Esophagus squamous epithelium (tissue), 5 donors: ENCODE measurements at places on chromosomes 1 and 21.

DNA sequence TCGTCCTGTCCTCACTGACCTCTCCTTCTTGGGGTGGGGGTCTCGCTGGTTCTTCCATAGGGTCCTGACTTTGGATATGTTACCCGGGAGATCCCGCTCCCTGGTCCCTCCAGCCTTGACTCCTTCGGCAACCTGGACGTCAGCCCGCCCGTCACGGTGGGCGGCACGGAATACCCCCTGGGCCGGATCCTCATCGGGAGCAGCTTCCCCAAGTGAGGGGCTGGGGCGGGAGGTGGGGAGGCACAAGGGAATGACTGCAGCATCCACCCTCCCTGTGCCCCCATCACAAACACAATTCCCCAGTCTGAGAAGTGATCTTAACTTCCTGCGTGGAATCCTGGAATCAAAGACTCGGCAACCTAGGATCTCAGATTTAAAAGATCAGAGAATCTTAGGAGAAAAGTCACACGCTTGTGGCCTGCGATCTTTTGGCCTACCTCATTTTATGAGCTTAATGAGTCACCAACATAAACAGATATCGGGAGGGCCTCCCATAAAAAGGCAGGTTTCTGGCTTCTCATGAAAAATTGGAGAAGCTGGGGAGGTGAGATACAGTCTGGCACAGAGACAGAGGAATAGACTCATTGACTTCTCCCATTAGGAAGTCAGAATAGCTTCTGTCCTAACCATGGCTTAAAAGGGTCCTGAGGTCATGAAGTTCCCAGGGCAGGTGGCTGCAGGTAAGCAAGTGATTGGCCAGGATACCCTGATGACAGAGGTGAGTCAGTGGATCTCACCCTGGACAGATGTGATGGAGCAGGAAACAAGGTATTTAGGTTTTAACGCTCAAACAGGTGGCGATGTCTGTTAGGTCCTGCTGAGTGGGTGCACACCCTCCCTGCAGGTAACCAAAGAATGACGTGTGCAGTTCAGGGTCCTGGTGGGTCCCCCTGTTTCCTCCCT is 15.9 kb upstream of the PADI3 start:
- no peak for DNase-seq

GRCh38 chr1:52660807-52661206 is 27.8 kb downstream of the SHISAL2A start:
- DNase-seq: no peak

DNA sequence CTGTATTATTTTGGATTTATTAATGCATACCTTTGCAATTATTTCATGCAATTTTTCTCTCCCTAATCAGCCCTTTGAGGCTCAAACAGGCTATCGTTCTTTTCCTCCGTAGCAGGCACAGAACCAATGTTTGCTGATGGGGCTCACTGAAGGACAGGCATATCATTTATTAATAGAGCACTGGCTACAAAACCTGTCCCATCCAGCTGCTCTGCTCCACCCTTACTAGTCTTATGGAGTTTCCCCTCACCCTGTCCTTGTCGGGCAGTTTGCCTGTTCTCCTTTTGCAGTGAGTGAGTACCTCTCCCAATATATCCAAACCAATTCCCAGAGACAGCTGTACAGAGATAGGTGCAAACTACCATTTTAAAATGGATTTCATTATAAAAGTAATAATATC is 16.6 kb upstream of the FCAMR start:
- DNase-seq: no peak

- DNase-seq: no peak
These were observed 4.7 kb upstream of the CD160 start for GRCh38 chr1:145714524-145715111.

DNA sequence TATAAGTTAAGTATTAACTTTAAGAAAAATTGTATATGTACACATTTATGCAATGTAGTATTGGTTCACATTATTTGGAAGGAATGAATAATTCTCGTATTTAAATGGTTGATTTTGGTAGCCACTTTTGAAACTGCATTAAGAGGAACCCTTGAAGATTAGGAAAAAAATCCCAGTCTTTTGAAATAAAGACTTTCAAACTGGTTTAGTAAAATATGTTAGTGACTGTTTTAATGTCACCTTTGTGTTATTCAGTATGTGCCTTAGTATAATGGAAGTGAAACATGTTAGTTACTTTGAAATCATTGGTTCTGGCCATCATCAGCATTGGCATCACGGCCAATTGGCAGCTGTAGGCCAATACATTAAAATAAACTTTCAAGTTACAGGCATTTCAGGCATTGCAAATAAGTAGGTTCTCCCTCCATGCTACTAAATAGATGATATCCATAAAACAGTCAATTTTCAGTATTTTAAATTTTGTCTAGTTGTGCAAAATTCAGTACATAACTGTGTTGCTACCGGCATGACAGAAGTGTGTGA is 4.4 kb downstream of the MIER1 start:
- no peak for DNase-seq
